Activated naive CD8-positive, alpha-beta T cell treated with anti-CD3 and anti-CD28 coated beads, Interleukin-2, amount 10 ng/mL, durations not matched to agents 7 days and 5 days (primary cell): ENCODE measurements at places on chromosomes 6 and 20.

GRCh38 chr20:16819483-16819882 lies 71.3 kb downstream of the OTOR start:
- no peak for DNase-seq

DNA sequence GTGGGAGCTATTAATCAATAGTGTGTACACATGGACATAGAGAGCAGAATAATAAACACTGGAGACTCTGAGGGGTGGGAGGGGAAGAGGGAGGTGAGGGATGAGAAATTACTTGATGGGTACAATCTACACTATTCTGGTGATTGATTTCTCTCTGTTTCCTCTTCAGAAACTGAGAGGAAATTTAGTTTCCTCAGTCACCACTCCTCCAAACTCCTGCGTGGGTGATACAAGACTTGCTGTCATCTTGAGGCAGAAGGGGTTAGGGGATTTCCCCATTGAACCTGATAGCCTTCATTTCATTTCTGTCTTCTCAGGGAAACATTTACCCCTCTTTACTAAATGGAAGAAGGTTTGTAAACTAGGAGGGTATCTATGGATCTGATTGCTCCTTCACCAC lies 84.3 kb upstream of the ESR1 start:
- no peak for DNase-seq

- no peak for DNase-seq
Observed at GRCh38 chr20:57922083-57922482, 212.3 kb upstream of the PMEPA1 start.

DNA sequence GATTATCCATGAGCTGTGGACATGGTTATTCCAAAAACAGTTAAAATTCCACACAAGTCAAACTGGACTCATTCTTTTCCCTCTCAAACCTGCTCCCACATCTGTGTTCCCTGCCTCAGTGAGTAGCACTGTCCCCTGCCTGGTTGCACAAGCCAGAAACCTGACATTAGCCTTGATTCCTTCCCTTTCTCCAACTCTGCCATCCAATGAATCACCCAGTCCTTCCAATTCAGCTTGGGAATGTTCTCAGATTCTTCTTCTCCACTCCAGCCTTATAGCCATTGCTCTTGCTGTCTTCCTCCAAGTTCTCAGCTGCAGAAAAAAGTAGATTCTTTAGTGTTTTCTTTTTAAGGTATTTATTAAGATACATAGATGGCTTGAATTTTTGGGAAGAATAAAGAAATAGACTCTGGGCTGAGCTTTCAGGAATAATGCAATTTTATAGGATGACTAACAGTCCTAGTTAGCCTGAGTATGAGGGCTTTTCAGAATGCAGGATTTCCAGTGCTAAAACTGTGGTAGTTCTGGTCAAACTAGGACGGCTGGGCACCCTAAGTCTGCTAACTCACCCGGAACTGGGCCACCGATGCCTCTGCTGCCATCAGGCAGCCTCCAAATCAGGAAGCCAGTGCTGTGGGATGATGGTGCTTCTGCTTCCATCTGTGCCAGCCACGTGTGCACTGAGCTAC lies 18.2 kb upstream of the SASH1 start:
- no peak for DNase-seq

DNA sequence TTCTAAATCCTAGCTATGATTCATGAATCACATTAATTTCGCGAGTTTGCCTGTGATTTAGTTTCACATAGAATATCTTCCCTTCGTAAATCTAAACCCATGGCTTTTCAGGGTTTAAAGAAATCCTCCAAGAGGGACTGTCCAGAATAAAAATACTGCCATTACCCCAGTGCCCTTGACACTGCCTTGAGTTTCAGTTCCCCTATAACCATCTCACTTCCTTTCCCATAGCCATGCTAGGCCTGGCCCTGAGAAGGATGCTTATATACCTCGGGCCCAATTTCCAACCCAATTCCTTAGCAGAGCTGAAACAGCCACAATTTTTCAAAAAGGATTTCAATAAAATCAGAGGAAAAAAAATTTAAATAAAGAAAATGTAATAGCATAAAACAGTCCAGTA lies 697.3 kb downstream of the FRK start:
- DNase-seq, result no peak

GRCh38 chr6:165744555-165745228 lies 81.7 kb upstream of the PDE10A start:
- no peak for DNase-seq

DNA sequence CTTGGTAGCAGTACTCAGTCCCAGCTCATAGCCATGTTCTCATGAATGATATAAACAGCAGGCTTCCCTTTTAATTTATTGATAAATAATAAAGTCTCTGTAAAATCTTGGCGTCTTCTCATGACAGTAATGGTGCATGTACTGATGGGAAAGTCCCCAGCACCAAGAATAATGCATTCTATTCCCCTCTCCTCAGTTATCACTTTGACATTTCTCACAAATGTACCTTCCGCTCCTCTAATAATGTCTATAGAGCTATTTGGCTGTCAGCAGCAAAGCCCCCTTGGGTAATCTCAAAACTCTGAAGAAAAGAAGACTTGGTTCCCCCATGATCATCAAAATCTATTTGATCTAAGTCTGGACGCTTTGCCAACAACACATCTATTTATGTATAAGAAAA lies 185.0 kb upstream of the SPTLC3 start:
- no peak for DNase-seq

DNA sequence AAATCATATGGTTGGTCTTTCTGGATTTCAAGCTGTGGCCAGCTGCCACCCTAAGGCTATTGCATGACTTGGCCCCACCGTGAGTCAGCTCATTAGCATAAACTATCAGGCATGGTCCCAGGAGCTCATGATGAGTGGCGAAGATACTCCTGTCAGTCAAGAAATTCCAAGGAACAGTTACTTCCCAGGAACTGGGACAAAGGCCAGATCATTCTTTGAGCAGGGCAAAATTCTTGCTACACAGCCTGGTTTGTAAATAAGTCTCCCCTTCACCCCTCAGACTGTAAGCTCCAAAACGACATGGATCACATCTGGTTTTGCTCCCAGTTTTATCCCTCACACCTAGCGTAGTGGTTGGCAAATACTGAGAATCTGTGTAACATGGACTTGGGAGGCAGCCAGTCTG lies 33.0 kb upstream of the KIAA1586 start:
- DNase-seq, result no peak

DNA sequence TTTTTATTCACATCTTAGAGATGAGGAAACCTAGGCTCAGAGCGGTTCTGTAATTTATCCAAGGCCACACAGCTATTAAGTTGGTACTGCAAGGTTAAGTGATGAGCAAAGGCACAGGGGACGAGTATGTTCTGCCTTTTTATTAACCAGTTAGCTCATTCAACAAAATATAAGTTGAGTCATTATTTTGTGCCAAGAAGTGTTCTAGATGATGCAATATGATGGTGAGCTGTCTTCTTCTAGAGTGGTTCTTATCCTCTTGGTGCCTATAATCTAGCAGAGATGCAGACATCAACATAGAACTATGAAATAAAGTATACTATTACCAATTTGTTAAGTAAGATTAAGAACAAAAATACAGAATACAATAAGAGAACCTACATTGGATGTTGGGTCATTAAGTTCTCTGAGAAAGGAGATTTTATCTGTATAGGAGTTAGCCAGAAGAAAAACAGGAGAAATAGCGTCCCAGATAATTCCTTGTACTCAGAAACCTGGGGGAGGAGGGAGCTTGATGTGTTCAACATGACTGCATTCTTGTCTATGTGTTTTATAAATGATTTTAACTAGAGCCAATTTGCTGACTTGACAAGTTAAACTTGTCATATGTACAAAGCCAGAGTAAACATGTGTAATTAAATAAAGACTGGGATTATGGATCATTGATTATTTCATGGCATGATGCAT lies 122.3 kb downstream of the TBXT start:
- DNase-seq, result no peak

DNA sequence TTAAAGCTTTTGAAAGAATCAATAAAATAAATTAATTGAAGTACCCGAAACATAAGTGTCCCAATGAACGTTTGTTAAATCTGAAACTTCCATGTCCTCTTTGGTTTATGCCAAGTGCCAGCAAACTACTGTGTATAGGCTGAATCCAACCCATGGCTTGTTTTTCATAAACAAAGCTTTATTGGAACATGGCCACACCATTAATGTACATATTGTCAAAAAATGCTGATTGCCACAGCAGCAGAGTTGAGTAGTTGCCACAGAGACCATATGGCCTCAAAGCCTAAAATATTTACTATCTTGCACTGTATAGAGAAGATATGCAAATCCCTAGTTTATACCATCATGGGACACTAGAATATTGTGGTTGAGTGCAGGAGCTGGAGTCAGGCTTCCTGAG lies 406.1 kb downstream of the MAFB start:
- no peak for DNase-seq

GRCh38 chr6:153758516-153758915 lies 280.5 kb upstream of the OPRM1 start:
- no peak for DNase-seq

DNA sequence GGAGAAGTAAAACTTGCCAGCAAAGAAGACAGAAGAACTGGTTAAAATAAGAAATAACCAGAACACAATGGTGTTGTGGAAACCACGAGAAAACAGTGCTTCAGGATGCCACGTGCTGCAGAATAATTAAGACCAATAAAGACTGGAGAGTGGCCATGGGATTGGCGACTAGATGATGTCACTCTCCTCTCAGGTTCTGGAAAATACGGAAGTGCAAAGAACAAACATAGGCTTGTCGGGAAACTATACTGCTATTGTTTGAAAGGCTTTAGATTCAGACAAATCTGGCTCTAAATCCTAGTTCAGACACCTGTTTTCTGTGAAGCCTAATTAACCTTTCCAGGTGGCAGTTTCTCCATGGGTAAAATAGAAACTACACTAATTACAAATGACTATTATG lies 138.4 kb upstream of the STXBP5 start:
- no peak for DNase-seq

DNA sequence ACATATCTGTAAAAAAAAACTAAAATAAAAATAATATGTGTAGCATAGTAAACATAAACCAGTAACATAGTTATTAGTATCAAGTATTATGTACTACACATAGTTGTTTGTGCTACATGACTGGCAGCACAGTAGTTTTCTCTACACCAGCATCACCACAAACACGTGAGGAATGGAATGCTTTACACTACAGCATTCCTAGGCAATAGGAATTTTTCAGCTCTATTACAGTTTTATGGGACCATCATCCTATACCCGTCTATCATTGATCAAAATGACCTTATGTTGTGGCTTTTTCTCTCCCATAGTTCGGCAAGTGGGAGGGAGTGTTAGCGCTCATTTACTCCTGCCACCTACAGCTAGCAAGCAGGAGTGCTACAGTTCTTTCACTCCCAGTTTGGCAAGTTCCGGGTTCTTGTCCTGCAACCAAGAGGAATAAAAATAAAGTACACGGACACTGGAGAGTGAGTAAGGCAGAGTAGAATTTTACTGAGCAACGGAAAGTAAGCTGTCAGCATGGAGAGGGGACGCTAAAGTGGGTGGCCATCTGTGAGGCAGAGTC lies 196.8 kb upstream of the HSF2 start:
- no peak for DNase-seq
